C1 segment of cervical spinal cord (tissue), 14 donors: ENCODE measurements at places on chromosomes 12 and 14.

- DNase-seq = peak; percentile 3
These were observed 82.6 kb upstream of the TRAF3 start for GRCh38 chr14:102694530-102695166.

DNA sequence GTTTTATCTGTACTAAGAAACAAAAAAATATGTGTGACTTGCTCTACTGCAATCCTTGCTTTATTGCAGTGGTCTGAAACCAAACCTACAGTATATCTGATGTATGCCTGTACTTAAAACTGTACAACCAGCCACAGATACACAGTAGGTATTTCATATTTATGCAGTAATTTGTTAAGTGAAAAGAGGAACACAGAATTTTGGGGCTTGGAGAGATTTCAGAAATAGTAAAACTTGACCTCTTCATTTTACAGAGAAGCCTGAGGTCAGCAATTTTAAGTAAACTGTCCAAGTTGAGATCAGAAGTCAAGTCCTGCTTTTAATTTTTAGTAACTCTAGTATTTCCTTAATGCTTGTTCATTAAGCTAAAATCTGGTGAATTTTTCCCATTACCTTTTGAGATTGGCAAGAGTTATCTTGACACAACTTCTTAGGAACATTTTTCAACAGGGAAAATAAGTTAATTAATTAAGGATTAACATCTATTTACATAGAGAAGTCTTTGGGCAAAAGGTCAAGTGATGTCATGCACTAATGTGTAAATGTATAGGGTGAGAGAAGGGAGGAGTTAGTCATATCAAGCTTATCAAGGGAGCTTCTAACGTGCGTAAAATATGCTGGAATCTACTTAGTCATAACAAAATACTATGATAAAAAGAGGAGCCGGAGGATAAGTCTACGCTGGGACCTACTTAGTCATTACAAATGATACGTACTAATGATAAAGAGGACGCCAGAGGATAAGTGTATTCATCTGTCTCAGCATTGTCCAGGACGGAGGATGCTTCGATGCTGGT is 66.0 kb upstream of the GTF2A1 start:
- DNase-seq = no peak

- DNase-seq = no peak
These were observed 23.7 kb downstream of the FOXA1 start for GRCh38 chr14:37571391-37571790.

DNA sequence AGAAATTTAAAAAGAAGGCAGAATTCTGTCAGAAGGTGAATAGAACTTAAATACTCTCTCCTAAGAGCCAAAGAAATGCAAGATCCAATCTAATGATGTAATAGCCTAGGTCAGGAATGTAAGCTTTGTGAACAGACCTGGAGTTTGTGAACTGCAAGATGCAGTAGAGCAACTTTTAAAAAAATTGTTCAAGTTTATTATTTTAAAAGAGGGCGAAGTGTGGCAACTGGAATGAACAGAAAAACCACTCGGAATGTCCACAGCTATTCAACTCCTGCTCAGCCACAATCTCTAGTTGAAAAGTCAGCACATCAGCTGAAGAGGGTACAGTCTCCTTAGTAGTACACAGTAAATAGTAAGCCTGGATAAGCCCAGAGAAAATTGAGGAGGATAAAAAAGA is 228.8 kb downstream of the PPFIA2 start:
- DNase-seq = no peak

- DNase-seq = no peak
These were observed 45.1 kb upstream of the HMGA2 start for GRCh38 chr12:65779091-65779642.
